Transverse colon (tissue), 4 donors: ENCODE measurements at places on chromosomes 12 and 14. TPM values are rescaled to one million over a fixed set of nuclear protein-coding genes. Genes with fewer than 3 reads are reported as not detected.

The SCN8A gene
- 3.5 TPM for total RNA-seq

The KLRG1 gene
- not detected for total RNA-seq

The KLRC1 gene
- total RNA-seq = not detected

The TMEM117 gene
- 0.40 TPM for total RNA-seq

The HOXC12 gene
- not detected for total RNA-seq

The SLC2A14 gene
- not detected for total RNA-seq

GRCh38 chr12:72872996-72873395, 600.8 kb downstream of the TRHDE start:
- H3K27ac ChIP-seq = no peak overlapping the region
- no peaks in the 10 kb centered on the region for H3K27me3 ChIP-seq

DNA sequence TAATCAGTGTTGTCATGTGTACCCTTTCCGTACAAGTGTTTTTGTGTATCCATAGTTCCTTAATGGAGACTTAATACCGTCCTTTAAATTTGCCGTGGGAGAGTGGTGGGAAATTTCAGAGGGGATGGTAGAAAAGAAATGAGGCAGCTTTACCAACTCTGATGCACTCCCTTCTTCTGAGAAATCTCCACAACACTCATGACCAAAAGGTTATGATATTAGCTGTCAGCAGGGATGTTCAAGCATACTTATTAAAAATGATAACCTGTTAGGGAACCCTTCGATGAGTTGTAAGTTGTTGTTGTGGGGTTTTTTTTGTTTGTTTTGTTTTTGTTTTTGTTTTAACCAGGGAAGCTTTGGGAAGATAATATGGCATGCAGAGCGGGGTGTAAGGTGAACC, 12.5 kb downstream of the RAB21 start:
- peaks cover 8% of the 10 kb centered on the region for H3K36me3 ChIP-seq
- H3K4me3 ChIP-seq = no peak overlapping the region
